Muscle of leg (tissue), 16 donors: ENCODE measurements at places on chromosomes 2 and 18. TPM values are rescaled to one million over a fixed set of nuclear protein-coding genes. Genes with fewer than 3 reads are reported as not detected.

- DNase-seq, result no peak
Observed at GRCh38 chr2:10783421-10783820, 29.2 kb downstream of the PDIA6 start.

DNA sequence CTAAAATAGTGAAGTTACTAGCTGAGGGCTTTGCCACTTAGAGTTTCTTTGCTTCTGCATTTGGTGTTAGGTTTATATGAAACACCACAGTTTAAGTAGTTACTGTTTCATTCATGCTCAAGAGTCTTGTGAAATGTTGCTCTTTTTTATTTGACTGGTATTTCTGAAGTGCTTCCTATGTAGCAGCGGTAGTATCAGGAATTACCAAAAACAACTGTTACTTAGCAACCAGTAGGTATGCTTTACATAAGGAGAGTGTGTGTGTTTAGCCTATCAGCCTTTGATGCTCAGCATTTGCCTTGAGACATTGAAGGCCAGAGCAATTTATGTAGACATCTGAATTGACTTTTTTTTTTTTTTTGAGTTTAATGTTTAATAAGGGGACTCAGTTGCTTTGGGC, 3.6 kb downstream of the DIS3L2 start:
- no peak for DNase-seq

DNA sequence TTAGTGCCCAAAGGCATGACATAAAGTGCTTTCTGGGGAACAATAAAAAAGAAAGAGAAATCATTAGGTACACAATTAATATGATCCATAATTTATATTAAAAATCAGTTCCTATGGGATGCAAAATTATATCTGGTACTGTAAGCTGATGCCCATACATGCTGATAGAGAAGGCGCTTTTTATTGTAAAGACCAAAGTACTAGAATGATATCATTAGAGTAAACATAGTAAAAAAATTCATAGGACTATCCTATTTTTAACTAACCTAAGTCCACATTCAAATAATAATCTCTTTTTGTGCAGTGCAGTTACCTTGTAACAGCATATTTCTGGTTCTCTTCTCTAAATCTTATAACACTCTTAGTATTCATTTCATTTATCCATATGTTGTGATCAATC, 252.2 kb downstream of the ASXL3 start:
- DNase-seq, result no peak

The UGT1A8 gene
- total RNA-seq, result not detected

- peak; percentile 41 for DNase-seq
Observed at GRCh38 chr2:203880557-203881125, 13.1 kb downstream of the CTLA4 start.

DNA sequence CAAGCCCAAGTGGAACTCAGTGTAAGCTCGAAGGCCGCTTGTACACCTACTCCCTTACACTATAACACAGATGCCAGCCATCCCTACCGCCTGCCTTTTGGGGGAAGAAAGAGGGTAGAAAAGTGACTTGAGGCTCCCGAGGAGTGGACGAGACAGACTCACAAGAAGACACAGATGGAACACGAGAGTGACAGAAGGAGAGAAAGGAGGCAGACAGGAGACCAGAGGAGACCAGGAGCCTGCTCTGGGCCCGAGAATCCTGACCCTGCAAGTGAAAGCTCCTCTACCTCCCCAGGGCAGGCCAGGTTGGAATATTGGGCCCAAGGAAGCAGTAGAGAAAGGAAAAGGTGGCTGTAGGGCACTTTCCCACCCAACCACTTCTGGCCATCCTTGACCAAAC, 23.4 kb upstream of the TNS1 start:
- DNase-seq, result no peak

GRCh38 chr18:51649796-51650195, 452.3 kb upstream of the MEX3C start:
- peak; percentile 4 for DNase-seq

GRCh38 chr2:70069049-70069448, 18.2 kb upstream of the PCBP1 start:
- no peak for DNase-seq

GRCh38 chr18:7789856-7790552, 222.9 kb downstream of the PTPRM start:
- peak; percentile 32 for DNase-seq

GRCh38 chr2:72261076-72261475, 113.4 kb upstream of the CYP26B1 start:
- peak; percentile 54 for DNase-seq

- peak; percentile 56 for DNase-seq
Observed at GRCh38 chr2:88187038-88187676, 17.0 kb downstream of the THNSL2 start.

DNA sequence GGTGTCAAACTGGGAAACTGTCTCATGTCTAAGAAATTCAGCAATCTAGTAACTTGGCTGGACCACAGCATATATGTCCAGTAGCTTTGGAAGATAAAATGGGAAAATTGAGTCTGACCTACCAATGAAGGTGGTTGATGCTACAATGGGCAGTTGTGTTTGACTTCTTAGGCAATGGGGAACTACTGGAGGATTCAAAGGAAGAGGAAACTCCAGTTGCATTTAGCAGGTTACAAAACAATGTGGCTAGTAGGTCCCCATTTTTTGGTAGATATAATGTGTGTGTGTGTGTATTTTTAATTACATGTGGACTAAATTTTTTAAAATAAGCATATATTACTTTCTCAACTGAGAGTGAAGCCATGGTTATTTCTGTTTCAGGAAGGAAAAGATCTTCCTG, 427.7 kb downstream of the NBAS start:
- no peak for DNase-seq

The CD8B2 gene
- total RNA-seq, result 0.09 TPM

The SLC20A1 gene
- total RNA-seq, result 17.6 TPM

DNA sequence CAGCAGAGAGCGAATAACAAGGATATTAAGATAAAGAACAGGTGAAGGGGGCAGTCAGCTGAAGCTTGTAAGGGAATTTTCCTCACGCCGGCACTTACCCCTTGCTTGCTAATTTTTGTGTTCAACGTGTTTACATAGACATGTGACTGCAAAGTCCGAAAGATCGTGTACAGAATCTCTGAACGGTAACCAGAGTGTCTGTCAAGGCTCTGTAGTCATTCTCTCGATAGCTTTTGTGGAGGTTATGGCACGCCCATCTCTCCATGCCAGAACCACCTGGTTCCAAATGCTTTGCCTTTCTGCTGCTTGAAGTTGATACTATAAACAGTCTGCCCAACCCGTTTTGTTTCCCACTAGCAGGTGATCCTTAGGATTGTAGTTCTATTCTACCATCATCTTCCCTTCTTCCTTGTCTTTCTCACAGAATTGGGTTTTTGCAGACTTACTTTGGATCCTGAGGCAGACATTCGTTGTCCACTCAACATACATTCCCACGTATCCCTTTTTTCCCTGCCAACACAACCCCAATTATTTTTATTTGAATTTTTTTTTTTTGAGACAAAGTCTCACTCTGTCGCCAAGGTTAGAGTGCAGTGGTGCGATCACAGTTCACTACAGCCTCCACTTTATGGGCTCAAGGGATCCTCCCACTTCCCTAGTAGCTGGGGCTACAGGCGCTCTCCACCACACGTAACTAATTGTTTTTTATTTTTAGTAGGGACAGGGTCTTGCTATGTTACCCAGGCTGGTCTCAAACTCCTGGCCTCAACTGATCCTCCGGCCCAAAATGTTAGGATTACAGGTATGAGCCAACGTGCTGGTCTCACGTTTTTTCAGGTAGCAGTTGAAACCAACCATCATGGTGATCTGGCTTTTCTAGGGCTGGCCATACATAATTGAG, 1.3 kb upstream of the USP34 start:
- peak; percentile 54 for DNase-seq

The TCF23 gene
- total RNA-seq, result 0.35 TPM

- no peak for DNase-seq
Observed at GRCh38 chr2:148578493-148578884, 66.1 kb upstream of the EPC2 start.

GRCh38 chr2:127423478-127423843, 5.2 kb downstream of the PROC start:
- no peak for DNase-seq

- DNase-seq, result no peak
Observed at GRCh38 chr2:33069894-33070651, 123.3 kb downstream of the LTBP1 start.

The EVX2 gene
- total RNA-seq, result 0.18 TPM

The PASK gene
- 2.2 TPM for total RNA-seq

GRCh38 chr2:123061534-123061933, 963.6 kb upstream of the CNTNAP5 start:
- DNase-seq, result no peak

The MERTK gene
- total RNA-seq, result 4.9 TPM

DNA sequence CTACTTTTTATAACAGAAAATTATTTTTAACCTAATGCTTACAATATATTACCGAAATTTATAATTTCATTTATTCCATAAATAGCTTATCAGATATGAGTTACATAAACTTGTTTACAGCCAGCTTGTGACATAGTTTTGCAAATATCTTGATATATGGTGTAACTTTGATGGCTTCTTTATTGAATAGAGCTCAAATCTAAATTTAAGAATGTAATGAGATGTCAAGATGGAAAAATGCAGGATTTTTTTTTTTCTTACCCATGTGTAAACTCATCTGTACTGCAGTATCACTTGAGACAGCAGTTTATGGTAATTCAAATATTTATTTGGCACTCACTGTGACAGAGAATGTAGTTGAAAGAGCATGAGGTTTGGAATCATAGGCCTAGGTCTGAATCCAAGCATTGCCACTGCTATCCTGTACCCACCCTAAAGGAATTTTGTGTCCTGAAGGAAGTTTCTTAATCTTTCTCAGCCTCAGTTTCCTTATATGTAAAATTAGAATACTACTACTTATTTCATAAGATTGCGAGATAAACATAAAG, 3.8 kb downstream of the CREB1 start:
- DNase-seq, result no peak

The SATB2 gene
- 1.2 TPM for total RNA-seq

DNA sequence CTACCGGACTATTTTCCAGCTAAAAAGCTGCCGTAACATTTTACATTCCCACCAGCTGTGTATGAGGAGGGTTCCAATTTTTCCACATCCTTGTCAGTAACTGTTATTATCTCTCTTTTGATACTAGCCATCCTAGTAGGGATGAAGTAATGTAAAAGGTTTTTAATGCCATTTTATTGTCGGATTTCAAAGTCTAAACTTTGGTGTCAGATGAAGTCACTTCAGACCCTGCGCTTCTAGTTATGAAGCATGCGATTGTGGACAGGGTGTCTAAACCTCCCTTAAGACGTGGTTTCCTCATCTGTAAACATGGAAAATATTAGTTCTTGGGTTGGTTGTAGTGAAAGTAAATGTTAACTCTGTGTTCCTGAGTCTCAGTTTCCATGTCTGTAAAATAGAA, 4.7 kb downstream of the DGKD start:
- DNase-seq, result no peak

DNA sequence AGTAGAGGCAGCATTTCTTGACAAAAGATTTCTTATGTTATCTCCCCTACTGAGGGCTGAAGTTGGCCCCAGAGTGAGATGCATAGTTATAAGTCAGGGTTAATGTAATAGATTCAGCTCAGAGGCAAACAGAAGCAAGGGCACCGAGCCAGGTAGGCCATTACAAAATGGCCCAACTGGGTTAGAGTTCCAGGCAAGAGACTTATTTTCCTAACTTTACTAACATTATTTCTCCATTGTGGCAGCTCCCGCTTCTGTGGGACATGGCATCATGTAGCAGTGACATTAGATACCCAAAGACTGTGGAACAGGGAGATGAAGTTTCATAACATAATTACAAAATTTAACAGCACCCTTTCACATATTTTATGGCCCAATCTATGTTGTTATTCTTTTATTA, 27.1 kb downstream of the TSPYL6 start:
- peak; percentile 41 for DNase-seq

- no peak for DNase-seq
Observed at GRCh38 chr2:45438872-45439665, 172.0 kb downstream of the SRBD1 start.

The EFEMP1 gene
- total RNA-seq, result 19.7 TPM

The CAB39 gene
- 56.1 TPM for total RNA-seq

- no peak for DNase-seq
Observed at GRCh38 chr2:214035091-214035852, 375.6 kb upstream of the VWC2L start.

DNA sequence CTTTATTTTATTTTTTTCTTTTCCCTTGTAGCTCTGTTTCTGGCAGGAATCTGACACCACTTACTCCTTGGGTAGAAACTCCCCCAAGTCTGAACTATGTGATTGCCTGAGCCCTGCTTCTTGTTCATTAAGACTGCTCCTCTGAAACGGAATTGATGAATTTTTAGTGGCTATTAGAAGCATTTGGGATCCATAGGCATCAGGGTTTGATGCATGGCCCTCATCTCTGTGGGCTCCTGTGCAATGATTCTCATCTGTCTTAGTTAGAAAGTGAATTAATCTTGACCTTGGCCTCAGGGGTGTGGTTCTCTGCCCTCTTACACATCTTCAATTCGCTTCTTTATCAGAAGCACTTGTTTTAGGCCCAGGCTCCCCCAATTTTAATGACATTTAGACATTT, 31.0 kb upstream of the DARS1 start:
- DNase-seq, result no peak

DNA sequence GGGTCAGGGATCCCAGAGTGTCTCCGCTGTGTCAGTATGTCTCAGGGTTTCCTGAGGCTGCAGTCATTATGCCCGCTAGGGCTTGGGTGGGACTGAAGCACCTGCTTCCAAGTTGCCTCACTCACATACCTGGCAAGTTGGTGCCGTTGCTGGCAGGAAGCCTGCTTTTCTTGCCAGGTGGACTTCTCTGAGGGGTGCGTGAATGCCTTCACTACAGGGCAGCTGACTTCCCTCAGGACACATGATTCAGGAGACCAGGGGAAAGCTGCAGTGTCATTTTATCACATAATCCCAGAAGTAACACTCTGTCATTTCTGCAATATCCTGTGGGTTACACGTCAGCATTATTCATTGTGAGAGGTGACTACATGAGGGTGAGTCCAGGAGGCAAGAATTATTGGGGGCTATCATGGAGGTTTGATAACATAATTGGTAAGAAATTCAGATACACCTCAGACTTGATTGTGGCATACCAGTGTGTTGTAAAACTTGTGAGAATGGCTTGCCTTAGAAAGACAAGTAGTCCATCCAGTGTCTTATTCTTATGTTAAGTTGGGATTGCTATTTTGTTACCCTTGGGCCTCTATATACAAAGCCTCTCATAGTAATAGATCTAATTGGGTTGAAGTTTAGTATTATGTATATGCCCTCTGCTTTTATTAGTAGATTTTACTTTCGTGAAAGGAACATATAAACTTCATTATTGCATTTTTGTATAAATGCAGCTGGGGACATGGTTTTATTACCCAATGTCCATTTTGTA, 44.1 kb downstream of the NEDD4L start:
- DNase-seq, result no peak

DNA sequence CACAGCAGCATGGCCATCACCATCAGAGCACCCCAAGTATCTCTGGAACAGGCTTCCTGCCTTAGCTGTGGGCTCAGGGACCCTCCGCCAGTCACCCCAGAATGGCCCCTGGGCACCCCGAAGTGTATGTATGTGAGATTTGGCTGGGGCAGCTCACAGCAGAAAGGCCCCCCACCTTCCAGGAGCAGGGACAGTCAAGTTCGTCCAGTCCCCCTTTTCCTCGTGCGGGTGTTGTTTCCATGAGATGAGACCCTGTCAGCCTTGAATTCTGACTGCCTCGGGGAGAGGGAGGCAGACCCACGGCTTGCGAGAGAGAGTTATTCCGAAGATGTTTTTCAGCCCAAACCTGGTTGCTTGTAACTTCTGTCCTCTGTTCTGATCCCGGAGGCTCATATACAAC, 290.9 kb upstream of the HDAC4 start:
- no peak for DNase-seq

The SERPINB4 gene
- not detected for total RNA-seq
